ENCODE measurements at places on chromosomes 5 and 9. TPM values are rescaled to one million over a fixed set of nuclear protein-coding genes. Genes with fewer than 3 reads are reported as not detected.

HTR1A gene
- not detected for total RNA-seq

NNT gene
- total RNA-seq, result 30.6 TPM

PTPN3 gene
- total RNA-seq, result 11.0 TPM

GRCh38 chr5:135395451-135395850, 3.6 kb downstream of the MACROH2A1 start:
- no peak for DNase-seq

DNA sequence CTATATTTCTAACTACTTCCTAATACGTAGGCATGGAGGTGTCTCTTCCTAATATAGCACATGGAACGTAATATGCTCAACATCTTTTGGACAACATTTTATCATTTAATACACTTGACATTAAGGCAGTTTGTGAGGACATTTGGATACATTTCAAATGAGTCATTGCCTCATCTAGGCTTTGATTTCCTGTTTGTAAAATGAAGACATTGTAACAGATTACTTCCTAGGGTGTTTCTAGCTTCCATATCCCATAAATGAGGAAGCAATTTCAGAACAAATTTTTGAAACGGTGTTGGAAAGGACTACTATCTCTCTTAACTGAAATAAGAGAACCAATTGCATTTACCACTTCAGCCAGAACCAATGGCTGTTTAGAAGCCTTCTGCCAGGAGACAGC, 38.7 kb downstream of the SLC28A3 start:
- DNase-seq, result no peak

DNA sequence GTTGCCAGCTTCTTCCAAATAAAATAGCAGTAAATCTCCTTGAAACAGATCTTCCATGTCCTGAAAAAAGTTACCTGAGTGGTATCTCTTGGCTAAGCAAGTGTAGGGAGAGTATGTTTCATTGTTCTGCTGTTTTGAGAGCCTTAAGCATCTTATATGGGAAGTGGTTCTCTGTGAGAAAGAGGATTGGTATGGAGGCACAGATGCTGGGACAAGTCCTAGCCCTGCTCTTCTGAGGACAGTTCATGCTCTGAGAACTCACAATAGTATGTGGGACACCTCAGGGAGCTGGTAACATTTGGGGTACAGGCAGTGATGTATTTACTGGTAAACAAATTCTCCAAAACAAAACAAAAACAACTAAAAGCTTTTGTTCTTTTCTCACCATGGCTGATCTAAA, 2.0 kb downstream of the PPP3R2 start:
- no peak for DNase-seq

DNA sequence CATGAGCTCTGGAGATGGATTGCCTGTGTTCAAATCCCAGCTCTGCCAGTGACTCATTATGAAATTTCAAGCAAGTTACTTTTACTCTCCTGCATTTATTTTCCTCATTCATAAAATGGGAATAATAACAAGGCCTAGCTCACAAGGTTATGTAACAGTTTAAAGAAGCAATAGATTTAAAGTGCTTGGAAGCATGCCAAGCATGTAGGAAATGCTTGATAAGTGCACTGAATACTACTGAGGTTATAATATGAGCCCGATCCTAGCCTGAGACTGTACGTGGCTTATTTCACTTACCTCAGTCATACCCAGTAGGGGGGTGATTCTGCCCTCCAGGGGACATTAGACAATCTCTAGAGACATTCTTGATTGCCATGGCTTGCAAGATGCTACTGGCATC, 734.1 kb upstream of the WWC1 start:
- DNase-seq, result no peak

DNA sequence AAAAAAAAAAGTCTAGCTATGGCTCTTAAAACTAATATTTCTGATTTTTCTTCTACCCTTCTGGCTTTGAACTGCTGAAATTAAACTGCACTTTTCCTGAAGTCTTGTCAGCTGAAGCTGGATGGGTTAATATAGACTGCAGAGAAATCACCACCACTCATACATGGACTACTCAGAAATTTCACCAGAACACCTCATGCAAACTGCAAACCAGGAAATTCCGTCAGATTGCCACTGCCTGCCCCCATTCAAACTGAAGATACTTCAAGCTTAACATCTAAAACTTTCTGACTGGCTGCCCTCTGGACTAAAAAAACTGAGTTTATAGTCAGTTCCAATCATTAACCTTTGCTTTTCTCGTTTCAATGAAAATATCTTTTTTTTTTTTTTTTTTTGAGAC, 11.6 kb upstream of the ANXA2R start:
- no peak for DNase-seq

All from prostate gland (tissue), 2 donors.